ENCODE measurements at places on chromosomes 1 and 21.

DNA sequence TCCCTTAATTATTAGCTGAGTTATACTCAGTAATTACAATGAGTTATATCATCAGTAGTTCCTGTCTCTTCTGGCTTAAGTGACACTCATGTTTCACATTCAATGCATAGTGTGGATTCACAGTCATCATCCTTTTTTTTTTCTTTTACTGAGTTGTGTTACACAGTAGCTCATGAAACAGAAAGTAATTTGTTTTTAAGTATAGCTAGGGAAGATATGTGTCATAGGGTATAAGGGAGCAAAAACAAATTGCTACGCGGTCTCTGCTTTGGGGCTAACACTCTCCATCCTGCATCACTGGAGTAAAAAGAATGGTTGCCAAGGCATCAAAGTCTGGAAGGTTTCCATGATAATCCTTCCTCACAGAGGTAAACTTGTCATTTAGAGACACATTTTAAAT, 971.7 kb upstream of the NCAM2 start:
- DNase-seq: no peak

- peak; percentile 79 for DNase-seq
These were observed 31.7 kb downstream of the RCSD1 start for GRCh38 chr1:167661527-167662426.

DNA sequence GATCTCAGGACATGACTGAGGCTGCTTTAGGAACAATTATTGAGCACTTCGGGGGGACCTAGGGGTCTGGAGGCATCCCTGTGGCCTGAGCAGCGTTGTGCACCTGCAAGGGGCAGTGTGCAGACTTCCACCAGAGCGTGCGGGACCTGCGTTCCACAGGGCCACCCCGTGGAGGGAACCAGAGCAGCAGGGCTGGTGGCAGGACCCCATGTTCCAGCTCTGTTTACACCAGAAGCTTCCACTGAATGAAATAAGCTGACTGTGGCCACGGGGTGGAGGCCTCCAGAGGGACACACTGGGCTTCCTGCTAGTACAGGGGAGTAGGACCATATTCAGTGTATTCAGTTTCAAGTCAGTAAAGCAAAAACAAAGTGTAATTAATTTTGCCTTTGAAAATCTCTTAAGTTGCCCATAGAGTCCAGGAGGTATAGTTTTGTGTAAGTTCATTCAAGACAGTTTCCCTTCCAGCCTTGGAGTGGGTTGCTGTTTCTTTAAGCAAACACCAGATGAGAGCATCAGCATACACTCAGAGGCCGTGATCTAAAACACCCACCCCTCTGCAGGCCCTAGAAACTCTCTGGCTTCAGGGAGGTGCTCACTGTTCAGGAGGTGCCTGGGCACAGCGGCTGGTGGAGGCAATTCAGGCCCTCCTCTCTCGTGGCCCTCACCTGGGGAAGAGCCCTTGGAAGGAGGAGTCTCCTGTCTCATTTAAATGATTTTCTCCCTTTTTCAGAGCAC, 16.6 kb downstream of the SLC1A7 start:
- no peak for DNase-seq

GRCh38 chr1:154495496-154496273, 6.3 kb upstream of the TDRD10 start:
- DNase-seq: no peak

DNA sequence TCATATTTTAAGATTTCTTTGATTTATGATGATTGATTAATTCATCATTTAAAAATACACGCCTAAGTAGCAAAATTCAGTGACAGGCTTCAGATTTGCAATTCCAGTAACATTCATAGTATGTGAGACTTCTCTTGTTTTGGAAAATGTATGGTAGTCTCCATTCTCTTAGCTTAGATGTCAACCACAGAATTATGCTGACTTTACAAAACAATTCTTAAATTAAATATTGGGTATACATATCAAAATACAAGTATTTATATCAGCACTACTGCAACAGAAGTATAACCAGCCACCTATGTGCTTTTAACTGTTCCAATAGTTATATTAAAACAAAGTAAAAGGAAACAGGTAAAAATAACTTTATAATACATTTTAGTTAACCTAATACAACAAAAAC, 1328.6 kb upstream of the ADGRL2 start:
- no peak for DNase-seq

DNA sequence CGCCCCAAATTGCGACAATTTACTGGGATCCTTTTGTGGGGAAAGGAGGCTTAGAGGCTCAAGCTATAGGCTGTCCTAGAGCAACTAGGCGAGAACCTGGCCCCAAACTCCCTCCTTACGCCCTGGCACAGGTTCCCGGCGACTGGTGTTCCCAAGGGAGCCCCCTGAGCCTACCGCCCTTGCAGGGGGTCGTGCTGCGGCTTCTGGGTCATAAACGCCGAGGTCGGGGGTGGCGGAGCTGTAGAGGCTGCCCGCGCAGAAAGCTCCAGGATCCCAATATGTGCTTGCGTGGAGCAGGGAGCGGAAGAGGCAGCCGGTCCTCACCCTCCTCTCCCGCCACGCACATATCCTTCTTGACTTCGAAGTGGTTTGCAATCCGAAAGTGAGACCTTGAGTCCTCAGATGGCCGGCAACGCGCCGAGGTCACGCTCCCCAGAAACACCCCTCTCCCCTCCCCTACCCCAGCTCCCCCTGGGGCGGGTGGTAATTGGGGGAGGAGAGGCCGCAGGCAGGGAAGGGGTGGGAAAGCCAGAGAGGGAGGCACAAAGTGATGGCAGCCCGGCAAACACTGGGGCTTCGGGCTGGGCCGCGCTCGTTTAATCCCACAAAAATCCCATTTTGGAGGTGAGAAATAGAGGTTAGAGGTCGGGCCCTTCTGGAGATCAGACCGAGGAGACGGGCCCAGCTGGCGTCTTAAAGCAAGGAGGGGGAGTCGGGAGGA, 6.2 kb downstream of the SIM2 start:
- no peak for DNase-seq

DNA sequence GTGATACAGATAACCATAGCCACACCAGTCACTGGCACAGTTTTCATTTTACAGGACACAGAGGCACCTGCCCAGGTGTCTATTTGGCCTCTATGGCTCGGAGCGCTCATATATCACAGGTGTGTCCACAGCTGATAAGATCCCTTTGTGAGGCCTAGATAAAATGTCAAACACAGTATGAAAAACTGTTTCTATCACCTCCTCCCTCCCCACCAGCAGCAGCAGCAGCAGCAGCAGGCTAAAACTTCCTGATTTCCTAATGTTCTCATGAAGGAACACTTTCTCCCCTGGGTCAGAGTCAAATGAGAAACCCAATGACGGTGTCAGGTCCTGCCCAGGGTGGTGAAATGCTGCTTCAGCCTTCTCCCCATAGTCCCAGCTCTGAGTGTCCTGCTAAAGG, 24.4 kb downstream of the ELAPOR1 start:
- DNase-seq: no peak

DNA sequence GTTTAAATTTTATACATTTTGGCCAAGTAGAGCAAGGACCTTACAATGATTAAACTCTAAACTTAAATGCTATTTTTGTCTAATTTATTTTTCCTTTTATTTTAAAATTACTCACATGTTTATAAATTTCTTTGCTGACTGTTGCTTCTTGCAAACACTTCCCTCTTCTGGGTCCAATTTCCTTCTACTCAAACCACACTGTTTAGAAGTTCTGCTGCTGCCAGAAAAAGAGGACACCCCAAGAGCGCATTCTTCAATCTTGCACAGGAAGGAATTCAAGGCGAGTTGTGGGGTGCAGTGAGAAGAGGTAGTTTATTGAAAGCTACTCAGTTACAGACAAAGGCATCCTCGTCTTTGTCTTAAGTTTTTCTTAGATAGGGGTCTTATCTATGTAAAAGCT, 88.5 kb upstream of the NEK7 start:
- DNase-seq: no peak

- DNase-seq: no peak
These were observed 141.1 kb upstream of the RUNX1 start for GRCh38 chr21:35190201-35190701.

DNA sequence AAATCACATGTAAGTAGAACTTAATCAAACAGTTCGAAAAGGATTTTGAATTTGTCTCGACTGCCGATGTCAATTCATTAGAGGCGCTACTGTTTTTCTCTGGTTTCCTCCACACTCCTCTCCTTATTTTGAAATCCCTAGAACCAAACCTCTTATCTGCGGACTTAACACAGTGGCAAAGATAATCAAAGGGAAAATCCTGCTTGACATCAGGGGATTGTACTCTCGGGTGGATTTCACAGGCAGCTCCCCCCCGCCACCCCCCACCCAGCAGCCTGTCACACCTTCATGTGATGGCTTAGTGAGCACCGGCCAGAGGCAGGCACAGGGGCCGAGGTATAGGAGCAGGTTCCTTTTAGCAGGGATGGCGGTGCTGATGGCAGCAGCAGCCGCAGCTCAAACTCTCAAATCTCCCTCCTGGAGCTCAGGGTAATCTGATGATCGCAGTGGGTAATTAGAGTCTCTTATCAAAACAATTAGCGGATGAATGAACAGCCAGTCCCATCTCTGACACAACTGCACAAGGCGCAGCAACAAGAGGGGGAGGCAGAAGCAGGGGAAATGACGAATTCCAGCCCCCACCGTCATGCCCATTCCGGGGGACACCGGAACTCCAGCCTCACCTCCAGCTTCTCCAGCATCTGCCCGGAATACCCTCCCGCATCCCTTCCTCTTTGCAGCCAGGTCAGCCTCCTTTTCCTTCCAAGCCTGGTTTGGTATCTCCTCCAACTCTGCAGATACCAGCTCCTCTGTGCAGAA, 80.3 kb downstream of the SSBP3 start:
- DNase-seq: no peak

GRCh38 chr1:22328331-22329147, 123.1 kb upstream of the ZBTB40 start:
- DNase-seq: no peak
